Stimulated activated CD4-positive, alpha-beta T cell treated with anti-CD3 and anti-CD28 coated beads, Interleukin-12 subunit alpha, Interleukin-12 subunit beta, amount 100 ng/mL, for 24 hours (primary cell): ENCODE measurements at places on chromosomes 4 and X.

- DNase-seq = no peak
Observed at GRCh38 chr4:119124352-119124751, 11.3 kb upstream of the MYOZ2 start.

DNA sequence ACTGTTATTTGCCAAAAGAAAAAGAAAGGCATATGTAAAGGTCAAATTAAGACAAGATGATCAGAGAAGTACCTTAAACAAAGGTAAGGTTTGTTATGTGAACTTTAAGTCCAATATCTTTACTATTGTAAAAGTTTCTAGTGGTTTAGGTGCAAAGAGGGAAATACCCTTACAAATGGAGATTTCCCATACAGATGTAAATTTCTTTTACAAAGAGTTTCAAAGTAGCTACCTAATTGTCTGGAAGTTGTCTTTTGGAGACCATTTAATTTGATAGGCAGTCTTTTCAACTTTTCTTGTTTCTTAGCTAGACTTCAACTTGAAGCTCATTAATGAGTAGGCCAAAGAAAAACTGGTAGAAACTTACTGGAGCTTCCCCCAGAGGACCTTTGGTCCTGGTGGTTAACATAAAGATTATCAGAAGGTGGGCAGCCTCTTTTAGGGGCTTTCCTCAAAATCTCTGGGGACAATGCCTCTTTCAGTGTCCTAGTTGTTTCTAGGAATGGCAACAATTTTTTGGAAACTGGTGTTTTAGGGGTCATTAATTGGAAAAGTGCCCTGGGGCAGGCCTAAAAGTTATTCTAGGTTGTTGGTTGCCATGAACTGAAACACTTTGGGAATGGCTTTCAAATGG, 297.3 kb downstream of the GUCY2F start:
- no peak for DNase-seq

GRCh38 chrX:1358793-1359476, 22.4 kb downstream of the IL3RA start:
- no peak for DNase-seq

DNA sequence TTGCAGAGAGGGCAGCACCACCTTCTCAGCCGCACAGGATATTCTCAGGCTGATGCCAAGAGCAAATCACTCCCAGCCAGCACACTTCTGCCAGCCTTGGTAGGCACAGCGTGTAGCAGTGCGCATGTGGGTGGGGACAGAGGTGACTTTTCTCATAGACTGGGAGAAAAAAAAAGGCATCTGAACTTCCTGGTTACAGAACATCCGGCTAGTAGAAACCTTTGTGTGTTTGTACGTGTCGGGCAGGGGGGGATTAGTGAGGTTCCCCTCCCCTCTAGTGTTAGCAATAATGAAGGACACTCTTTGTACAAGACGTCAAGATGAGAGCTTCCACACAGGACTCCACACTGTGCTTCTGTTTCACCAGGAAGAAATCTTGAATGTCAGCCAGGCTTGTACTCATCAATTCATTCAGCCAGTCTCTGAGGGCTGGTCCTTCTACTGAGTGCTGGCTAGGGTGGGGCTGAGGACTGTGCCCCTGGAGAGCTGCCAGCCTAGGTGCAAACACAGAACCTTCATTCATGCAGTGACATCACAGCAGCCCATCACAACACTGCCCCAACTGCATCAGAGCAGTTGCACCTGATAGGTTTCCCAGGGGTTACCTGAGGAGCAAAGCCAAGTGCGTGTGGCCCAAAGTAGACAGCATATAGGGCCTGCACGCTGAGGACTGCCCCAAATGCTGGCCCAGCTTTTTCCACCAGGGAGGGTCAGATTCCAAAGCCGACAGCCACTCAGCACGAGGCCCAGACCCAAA, 34.7 kb downstream of the SLC25A5 start:
- DNase-seq = no peak

DNA sequence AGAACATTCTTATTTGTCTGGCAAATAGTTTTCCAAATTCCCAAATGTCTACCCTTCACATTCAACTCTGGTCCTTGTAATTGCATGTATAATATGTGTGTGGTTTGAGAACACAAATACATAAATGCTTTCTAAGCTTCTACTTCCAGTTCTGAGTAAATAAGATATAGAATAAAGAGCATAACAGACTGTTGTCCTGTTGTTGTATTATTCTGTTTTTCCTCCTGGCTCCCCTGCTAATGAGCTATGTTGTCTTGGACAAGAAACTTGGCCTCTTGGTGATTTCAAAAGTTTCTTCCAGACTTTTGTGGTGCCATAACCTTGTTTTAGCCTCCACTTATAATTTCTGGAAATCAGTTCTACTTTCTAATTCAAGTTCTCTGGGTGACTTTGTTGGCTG, 75.3 kb upstream of the USP38 start:
- no peak for DNase-seq

GRCh38 chr4:76881375-76881774, 16.6 kb downstream of the SOWAHB start:
- DNase-seq = no peak

- DNase-seq = no peak
Observed at GRCh38 chrX:54639018-54639345, 109.0 kb downstream of the GNL3L start.

- no peak for DNase-seq
Observed at GRCh38 chrX:72296991-72297390, 8.7 kb downstream of the CITED1 start.
